Forelimb muscle (tissue), 1 donor: ENCODE measurements at places on chromosomes 7 and 10. TPM values are rescaled to one million over a fixed set of nuclear protein-coding genes. Genes with fewer than 3 reads are reported as not detected.

GRCh38 chr7:139854803-139855497 lies 25.9 kb downstream of the TBXAS1 start:
- DNase-seq = no peak

GRCh38 chr7:47153576-47153975 lies 428.3 kb downstream of the TNS3 start:
- DNase-seq = no peak

DNA sequence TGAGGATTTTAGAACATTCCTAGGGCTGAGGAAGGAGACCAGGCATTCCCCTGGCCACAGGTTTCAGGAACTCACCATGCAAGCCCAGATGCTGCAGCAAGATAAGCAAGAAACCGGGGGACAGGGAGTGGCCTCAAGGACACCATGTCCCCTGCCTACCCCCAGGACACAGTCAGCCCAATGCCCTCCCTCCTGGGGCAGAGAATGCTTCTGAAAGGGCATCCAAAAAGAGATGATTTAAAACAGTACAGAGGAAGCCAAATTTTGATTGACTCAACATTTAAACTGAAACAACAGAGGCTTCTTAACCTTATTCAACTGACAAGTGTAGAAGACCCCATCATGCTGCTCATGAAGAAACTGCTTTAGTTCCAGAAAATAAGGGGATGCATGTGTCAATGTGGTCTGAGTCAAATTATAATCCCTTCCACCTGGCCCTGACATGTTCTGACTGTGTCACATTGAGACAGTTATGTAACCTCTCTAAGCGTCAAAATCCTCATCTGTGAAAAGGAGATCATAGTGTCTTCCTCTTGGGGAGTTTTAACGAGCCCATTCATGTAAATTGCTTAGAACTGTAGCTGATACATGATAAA lies 60.0 kb downstream of the ICA1 start:
- DNase-seq = no peak

The EGR2 gene
- 2.5 TPM for polyA plus RNA-seq

- DNase-seq = no peak
Measured at GRCh38 chr10:70843776-70844489, 28.2 kb downstream of the SGPL1 start.
